Peyer's patch (tissue), 4 donors: ENCODE measurements at places on chromosomes 5 and 9. TPM values are rescaled to one million over a fixed set of nuclear protein-coding genes. Genes with fewer than 3 reads are reported as not detected.

DNA sequence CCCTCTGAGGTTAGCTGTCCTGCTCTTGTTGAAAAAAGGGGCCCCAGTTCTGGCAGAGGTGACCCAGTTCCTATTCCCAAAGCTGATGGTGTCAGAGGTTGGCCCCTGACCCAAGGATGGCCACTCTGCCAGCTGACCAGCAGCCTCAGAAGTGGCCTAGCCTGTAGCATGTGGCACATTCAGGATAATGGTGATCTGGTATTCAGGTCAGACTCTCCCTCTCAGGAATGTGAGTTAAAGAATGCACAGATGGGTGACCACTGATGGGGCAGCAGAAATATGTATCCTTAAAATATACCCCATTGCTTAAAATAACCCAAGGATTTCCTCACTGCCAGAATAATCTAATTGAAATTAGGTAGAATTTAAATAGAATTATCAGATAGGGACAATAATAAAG lies 369.2 kb downstream of the SEMA5A start:
- DNase-seq: no peak

DNA sequence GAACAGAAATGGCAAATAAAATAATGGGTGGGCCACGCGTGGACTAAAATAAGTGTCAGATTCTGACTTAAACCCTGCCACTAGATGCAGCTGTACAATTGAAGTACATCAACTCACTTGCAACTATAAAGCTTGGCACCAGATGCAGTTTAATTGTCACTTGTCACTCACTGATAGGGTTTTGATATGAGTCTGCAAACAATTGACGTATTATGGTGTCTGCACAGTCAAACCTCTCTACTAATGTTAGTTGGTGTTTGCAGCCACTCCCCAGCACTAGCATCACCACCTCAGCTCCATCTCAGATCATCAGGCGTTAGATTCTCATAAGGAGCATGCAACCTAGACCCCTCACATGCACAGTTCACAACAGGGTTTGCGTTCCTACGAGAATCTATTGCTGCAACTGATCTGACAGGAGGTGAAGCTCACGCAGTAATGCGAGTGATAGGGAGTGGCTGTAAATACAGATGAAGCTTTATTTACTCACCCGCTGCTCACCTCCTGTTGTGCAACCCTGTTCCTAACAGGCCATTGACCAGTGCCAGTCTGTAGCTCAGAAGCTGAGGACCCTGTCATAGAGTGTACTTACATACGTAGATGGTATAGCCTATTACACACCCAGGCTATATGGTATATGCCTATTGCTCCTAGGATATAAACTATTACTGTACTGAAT lies 72.1 kb upstream of the SEMA6A start:
- no peak for DNase-seq

DNA sequence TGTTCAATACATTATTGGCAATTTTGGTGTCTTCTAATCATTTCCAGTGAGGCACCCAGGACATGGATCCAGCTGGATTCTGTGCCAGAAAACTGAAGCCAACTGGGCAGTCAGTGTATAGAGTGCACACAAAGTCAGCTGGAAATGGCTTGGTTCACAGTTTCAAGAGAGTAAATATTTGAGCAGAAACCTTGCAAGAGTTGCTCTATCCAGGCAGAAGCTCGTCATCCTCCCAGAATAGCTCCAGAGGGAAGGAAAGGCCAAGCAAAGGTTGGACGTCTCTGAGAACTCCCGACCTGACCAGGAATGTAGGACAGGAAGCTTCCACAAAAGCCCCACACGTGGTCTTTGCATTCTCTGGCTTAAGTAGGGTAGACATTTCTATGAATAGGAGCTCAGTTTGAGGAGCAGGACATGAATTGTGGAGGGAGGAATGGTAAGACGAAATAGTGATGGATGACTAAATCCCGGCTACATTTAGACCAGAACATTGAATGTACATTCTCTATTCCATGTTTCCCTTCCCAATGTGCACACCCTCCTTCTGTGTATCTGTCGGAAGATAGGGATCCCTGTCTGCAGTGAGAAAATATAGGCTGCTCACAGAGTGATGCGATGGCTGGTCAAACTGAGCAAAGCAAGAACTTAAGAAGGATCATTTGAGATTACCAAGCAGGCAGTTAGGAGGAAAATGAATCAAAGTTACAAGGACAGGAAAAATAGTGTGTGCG lies 72.7 kb upstream of the FCN2 start:
- DNase-seq: no peak

The CAVIN4 gene
- not detected for total RNA-seq

DNA sequence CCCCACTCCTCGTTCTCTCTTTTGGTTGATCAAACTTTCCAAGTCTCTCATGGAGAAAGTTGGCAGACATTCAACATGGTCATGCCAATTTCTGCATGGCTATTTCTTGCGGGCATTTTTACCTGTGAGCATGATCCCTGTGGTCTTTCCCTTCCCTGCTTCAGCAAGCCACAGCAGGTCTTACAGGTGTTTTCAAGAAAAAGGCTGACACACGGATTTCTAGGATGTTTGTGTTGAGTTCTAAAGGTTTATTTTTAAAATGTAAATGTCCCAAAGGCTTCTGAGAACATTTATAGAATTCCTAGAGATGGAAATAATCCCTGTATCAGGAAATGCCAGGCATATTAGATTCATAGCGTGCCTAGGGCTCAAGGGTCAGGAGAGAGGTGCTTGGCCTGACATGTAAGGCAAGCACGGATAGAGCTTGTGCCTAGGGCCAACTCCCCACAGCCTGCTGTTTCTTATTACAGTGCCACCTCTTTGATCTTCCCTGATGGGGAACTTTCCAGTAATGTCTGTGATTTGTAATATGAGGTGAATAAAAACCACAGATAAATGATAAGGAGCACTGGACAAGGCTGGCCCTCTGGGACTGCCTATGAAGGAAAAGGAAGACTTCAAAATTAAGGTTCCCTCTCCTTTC lies 79.8 kb downstream of the MUSK start:
- no peak for DNase-seq

GRCh38 chr5:106311230-106311915 lies 1359.4 kb downstream of the EFNA5 start:
- no peak for DNase-seq

The ARL14EPL gene
- not detected for total RNA-seq

GRCh38 chr9:121447321-121447834 lies 52.3 kb downstream of the GGTA1 start:
- no peak for DNase-seq

- DNase-seq: no peak
These were observed 49.2 kb downstream of the EBF1 start for GRCh38 chr5:159050316-159051143.

The PCDHB7 gene
- not detected for total RNA-seq

The TMEFF1 gene
- not detected for total RNA-seq

The WNT8A gene
- not detected for total RNA-seq

GRCh38 chr5:172509405-172509781 lies 55.1 kb upstream of the SH3PXD2B start:
- no peak for DNase-seq

The ACTBL2 gene
- total RNA-seq: not detected
